Stimulated activated CD8-positive, alpha-beta memory T cell treated with anti-CD3 and anti-CD28 coated beads, Interleukin-4, amount 100 ng/mL, for 24 hours (primary cell): ENCODE measurements at places on chromosomes 11 and 22.

DNA sequence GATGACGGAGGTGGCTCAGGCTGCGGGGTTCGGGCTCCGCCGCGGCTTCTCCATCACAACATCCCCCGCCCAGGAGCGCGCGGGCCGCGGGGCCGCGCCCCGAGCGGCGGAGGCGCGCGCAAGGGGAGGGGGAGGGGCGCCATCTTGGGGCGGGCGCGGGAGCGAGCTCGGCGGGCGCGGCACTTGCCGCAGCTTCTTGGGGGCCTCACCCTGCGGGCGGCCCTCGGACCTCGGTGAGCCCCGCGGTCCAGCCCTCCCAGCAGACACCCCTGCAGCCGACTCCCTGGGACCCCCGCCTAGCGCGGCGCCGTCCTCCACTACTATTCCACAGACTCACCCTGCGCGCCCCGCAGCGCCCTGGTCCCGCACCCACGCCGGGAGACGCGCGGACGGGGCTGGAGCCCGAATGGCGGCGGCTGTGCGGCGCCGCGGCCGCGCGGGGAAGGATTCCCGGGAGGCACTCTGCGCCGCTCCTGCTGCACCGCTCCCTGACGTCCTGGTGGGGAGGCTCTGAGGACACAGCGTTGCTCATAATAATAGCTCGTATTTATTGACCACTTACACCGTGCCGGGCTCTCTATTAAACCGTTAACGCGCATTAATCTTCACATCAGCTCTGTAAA lies at the start of gene APBB1:
TSS of gene APBB1 (minus strand) at position 86 of the 623 bp plus-strand sequence. CDS start 7,747 bp downstream, outside the sequence.
- peak; percentile 57 for DNase-seq

GRCh38 chr11:128400382-128401203 lies 186.8 kb downstream of the ETS1 start:
- DNase-seq = no peak

GRCh38 chr22:37765498-37765897 lies 42.2 kb upstream of the GCAT start:
- DNase-seq = no peak

GRCh38 chr11:116333001-116333535 lies 439.7 kb downstream of the BUD13 start:
- no peak for DNase-seq

GRCh38 chr11:15117751-15118150 lies 3.0 kb downstream of the INSC start:
- no peak for DNase-seq

GRCh38 chr11:63563201-63564055 lies at the start of gene PLAAT2:
Gene PLAAT2 (minus strand): TSS chr11:63563379. CDS start chr11:63563324, 55 bp downstream.
- DNase-seq = no peak

GRCh38 chr11:120066738-120067437 lies 71.0 kb downstream of the TRIM29 start:
- DNase-seq = no peak

DNA sequence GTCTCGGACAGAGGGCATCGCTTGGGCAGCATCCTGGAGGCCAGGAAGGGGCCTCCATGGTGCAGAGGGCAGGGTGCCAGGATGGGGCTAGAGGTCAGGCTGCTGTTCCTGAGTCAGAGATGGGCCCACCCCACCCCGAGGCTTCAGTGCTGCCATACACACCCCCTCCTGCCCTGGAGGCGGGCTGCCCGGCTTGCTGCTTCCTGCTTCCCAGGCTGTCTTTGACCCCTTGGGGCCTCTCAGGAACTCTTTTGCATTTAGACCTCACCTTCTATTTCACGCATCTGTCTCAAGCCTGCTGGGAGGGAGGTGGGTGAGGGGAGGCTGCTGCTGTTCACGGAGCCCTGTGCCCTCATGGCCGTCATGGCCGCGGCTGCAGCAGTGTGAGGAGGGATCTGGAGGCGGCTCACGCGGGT lies 6.6 kb upstream of the GRAMD4 start:
- no peak for DNase-seq

- no peak for DNase-seq
These were observed 1.6 kb downstream of the RTCB start for GRCh38 chr22:32410459-32410858.

- DNase-seq = no peak
These were observed 1.5 kb downstream of the MAPK8IP1 start for GRCh38 chr11:45886816-45887520.

GRCh38 chr11:18468059-18468458 lies 12.4 kb downstream of the LDHAL6A start:
- DNase-seq = no peak

- DNase-seq = no peak
These were observed 589.6 kb downstream of the TBC1D22A start for GRCh38 chr22:47351836-47352579.

DNA sequence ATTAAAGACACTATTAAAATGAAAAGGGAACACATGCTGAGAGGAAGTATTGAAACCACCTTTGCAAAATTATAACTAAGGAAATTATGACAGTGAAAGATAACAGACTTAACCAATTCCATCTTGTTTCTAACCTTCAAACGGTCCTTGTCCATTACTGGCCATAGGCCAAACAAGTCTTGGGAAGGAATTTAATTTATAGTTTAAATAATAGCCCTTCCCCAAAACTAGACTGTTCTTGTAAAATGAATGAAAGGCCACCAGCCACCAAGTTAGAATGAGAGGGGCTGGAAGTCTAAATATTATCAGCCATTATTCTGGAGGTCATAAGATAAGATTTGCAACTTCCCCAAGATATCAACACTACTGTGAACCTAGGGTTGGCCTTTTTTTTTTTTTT lies 1.8 kb upstream of the TALDO1 start:
- DNase-seq = no peak

DNA sequence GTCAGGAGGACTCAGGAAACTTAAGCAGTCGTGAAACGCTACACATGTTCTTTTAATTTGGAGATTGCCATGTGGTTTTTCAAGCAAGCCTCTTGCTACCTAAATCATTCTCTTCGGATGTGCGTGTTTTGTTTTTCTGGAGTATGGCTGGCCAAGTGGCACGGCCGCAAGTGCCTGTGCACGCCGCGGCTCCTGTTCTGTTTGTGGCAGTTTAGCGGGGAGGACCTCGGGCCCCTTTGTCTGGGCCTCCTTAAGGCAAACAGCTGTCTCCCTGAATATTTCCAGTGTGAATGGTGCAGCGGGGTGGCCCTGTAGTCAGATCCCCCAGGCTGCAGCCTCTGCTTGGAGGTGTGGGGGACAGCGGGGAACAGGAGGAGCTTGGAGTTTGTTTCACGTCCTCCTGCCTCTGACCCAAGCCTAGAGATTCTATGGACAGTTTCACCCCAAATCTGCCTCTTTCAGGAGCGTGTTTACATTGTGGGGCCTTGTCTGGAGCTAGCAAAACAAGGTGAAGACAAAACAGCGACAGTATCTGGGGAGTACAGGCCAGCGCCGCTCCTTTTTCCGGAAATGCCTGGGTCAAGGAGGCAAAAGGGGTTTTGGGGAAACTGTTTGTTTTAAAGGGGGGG lies 1.3 kb downstream of the LRP5 start:
- no peak for DNase-seq

- no peak for DNase-seq
These were observed 37.8 kb downstream of the SLC5A1 start for GRCh38 chr22:32080904-32081303.

DNA sequence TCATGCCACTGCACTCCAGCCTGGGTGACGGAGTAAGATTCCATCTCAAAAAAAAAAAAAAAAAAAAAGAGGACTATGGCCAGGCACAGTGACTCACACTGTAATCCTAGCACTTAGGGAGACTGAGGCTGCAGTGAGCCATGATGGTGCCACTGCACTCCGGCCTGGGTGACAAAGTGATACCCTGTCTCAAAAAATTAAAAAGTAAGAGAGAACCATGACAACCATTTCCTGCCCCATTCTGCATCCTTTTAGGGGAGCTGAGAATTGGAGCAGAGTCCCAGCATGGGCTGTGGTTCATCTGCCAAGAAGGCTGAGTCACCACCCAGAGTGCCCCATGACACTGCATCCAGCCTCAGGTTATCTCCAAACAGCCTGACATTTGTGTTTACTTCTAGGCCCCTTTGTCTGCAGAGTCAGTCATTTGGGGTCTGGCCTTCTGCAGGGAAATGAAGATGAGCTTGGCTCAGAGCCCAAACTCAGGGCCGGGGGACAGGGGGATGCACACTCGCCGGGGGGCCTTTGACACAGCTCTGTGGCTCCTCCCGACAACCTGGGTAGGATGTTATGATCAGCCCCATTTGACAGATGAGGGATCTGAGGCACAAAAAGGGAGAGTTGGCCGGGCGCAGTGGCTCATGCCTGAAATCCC lies 4.7 kb downstream of the CSDC2 start:
- no peak for DNase-seq

DNA sequence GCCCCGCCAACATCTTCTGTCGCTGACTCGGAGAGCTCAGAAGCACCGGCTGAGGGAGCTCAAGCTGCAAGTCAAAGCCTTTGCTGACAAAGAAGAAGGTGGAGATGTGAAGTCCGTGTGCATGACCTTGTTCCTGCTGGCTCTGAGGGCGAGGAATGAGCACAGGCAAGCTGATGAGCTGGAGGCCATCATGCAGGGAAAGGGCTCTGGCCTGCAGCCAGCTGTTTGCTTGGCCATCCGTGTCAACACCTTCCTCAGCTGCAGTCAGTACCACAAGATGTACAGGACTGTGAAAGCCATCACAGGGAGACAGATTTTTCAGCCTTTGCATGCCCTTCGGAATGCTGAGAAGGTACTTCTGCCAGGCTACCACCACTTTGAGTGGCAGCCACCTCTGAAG lies 6.7 kb downstream of the RAG1 start:
- DNase-seq = no peak

DNA sequence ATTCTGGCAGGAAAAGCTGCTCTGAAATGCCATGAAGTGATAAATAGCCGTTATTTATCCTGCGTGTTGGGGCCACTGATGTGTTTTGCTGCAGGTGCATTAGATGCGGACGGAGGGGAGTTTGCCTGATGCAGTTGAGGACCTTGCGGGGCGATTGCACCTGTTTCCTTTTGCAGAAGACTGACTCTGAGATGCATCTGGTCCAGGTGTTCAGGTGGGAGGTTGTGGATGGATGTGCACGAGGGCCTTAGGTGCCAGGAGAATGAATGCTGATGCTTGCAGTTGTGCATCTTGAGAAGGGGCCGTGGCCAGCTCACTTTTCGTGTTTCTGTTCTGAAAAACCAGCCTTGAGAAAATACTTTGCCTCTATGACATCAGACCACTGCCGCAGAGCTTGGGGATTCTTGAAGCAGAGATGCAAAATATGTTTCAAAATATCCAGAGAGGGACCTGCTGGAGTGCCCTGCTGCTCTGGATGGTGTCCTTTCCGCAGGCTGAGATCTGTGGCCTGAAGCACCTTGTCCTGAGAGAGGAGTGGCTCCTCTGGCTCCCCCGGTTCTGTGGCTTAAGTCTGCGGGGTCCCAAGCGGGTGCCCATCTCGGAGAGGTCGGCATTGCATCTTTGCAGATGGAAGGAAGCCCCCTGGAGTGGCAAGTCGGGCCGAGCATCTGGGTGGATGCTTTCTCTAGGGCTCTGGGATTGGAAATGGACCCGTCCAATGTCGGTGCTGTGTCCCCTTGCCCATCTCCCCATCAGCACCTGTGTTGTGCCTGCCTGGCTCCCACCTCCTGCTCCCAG lies 1031.1 kb downstream of the TBC1D22A start:
- DNase-seq = no peak

DNA sequence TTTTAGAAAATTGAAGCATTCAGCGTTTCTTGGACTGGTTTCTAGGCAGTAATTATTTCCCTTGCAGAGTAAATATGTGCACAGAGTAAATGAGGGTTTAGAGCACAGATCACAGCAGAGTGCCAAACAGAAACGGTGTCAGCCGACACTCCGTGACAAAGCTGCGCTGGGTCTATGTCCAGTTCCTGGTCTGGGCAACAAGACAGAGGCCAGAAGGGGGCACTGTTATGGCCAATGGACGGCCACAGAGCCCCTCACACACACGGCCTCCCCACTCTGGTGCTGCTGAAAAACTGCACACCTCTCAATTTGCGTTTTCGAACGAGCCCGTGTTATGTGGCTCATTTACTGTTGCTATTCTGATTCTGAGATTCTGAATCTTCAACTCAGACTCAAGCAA lies 180.7 kb downstream of the MPPED1 start:
- DNase-seq = no peak

GRCh38 chr11:114168691-114169090 lies 109.2 kb downstream of the ZBTB16 start:
- DNase-seq = no peak

- no peak for DNase-seq
These were observed 27.3 kb upstream of the MUC5AC start for GRCh38 chr11:1130276-1131032.

GRCh38 chr11:105838668-105839384 lies 183.2 kb downstream of the MSANTD4 start:
- DNase-seq = no peak

DNA sequence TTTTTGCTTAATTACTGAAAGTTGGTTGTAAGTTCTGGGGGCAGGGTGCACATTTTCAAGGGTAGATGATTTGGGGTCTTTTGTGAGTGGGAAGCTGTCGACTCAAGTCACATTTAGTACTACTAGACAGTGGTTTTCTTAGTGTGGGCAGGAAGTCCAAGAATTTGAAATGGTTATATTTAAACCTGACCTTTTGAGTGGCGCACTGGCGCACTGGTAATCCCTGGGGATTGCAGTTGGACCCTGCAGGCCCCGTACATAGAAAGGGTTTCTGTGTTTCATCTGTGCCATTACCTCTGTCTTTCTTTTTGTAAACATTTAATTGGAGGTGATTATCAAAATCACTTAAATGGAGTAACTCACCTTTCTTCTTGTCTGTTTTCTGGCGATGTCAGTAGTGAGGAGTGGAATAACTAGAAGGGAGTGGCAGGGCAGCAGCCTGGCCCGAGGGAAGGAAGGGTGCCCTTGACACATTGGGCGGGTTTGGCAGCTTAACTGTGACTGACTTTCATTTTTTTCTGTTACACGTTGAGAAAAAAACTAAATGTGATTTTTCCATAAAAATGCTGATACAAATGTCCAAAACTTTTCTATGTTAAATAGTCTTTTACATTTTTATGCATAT lies 101.8 kb upstream of the GAL start:
- DNase-seq = no peak

GRCh38 chr11:110710628-110711381 lies 1.4 kb downstream of the ARHGAP20 start:
- no peak for DNase-seq

GRCh38 chr22:36433318-36434231 lies 45.8 kb upstream of the MYH9 start:
- DNase-seq = no peak

DNA sequence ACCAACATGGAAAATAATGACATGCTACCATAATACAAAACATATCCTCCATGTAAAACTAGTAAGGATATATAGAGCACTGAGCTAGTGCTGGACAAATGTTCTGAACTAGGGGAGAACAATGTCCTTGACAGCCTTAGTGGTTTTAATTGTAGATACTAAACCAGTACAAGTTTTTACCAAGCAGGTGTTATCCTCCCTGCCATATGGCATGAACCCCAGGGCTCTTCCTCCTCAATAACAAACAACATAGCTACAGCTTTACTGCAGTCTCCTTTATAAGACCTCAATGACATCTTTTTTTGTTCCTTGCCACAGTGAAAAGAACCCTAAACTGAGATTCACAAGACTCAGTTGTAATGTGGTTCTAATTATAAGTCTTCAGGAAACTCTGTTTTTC lies 70.2 kb upstream of the GDPD4 start:
- no peak for DNase-seq
